ENCODE measurements at places on chromosomes 13 and 19.
A peak's percentile ranks its signal among the peaks of the same experiment; 100 is the strongest.

DNA sequence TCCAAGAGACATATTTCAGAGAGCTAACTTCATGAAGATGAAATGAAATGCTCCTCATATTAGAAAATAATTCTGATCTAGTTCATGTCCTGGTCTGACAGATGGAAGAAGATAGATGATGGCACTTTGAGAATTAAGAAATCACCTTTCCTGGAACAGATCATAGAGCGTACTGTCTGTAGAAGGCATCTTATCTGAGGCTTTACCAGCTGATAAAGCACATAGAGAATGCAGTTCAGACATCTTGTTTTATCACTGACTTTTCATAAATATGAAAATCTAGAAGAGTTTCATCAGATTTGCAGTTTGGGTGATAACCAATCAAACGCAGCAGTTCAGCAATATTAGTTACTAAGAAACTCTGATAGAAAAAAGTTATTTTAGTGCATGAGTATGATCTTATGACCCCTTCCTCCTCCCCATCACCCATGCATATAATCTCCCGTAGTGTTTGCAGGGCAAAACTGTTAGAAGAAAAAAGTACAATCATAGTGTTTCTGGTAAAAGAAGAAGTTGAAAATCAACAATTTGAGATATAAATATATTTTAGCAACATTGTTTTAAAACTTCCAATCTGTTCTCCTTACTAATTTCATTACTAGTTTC lies 585.2 kb downstream of the PCDH9 start:
- no peak for DNase-seq

GRCh38 chr19:57558525-57558924 lies 1.1 kb downstream of the ZNF550 start:
- no peak for DNase-seq

- DNase-seq = no peak
Measured at GRCh38 chr13:45063261-45063860, 56.9 kb upstream of the GTF2F2 start.

DNA sequence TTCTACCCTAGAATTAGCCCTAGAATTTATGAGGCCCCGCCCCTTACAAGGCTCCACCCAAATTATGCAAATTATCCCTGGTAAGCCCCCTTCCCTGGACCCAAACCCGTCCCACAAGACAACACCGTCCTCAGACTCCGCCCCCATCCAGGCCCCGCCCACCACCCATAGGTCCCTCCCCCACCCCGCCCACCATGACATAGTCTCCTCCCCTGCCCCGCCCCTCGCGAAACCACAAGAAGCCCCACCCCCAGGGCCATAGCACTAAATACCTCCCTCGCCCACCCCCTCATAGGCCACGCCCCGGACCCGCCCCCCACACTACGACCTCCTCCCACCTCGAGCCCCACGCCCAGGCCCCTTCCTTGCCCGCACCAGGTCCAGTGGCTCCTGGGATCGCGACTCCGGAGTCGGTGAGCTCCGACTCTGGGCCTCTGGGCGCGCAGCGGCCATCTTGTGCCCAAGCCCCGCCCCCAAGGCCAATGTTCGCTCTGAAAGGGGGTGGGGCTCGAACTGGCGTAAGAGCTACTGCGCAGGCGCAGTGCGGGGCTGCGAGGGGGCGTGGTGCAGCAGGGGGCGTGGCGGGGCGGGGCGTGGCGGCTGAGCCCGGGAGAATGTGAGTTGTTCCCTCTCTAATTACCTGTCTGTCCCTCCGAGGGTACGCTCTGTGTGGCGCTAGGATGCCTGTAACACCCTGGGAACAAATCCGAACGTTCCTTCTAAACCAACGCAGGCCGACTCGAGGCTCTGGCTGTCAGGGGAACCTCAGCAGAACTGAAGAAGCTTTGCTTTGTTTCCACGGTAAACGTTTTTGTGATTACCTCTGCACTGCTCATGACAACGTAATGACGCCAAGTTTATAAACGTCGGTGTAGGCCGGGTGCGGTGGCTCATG lies at the start of gene ZNF784:
Gene ZNF784, minus strand, starts transcription at position 458 of the 895 bp plus-strand sequence. Its CDS starts 5 bp downstream, at position 453.
- DNase-seq = peak; percentile 87

- DNase-seq = no peak
Measured at GRCh38 chr13:32905864-32906180, 110.4 kb upstream of the KL start.

GRCh38 chr13:75258159-75258782 lies 223.7 kb downstream of the TBC1D4 start:
- no peak for DNase-seq

DNA sequence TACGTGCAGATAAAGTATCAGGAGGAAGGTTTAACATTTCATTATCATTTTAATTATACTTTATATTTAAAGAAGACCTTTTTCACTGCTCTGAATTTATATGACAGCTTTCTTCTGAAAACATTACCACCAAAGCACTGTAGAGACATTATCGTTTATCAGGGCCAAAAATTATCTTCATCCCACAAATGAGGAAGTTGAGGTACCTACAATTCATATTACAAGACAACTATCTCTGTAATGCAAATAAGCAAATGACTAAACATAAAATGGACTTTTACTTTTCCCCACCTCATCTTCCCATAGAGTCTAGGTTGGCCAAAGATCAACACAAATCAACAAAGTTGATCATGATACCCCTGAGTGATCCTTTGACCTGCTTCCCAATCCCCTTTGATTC lies 30.9 kb upstream of the SMAD9 start:
- DNase-seq = no peak

DNA sequence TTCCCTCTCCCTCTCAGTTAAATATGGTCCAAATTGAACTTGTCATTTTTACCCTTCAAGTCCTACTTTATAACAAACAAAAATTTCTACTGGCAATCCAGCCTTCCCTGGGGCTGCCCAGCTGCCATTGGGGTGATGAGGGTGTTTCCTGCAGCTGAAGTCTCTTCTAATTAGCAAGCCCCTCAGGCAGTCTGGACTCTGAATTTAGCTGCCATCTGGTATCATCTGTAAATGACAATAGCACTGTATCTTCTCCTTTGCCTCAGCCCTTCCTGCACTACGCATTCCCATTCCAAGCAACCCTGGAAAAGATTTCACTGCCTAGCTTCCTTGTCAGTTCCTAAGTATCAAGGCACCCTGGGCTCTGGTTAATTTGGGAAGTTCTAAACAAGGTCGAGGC lies 331.1 kb upstream of the KLF12 start:
- DNase-seq = no peak

DNA sequence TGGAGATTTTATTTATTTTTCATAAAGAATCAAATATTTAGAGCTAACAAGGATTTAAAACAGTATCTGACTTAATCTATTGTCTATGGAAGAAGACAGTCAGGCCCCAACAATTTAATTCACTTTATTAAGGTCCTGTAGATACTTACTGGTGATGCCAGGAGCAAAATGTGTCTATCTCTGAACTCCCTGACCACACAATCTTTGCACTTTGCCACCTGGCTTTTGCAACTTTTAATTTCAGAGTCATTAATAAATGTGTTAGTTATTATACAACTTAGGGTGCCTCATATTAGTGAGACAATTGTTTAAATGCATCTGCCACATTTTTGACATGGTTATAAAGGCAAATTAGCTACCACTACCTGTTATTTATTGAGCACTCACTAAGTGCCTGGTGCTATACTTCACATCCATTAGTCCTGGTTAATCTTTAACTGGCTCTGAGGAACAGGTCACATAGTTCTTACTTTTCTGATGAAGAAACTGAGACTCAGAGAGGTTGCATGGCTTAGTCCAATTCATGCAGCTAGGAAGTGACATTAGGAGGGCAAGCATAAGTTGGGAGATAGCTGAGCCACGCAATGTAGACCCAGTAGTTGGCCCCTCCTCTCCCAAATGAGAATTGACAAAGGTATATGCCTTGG lies 297.9 kb downstream of the DCT start:
- DNase-seq = no peak

DNA sequence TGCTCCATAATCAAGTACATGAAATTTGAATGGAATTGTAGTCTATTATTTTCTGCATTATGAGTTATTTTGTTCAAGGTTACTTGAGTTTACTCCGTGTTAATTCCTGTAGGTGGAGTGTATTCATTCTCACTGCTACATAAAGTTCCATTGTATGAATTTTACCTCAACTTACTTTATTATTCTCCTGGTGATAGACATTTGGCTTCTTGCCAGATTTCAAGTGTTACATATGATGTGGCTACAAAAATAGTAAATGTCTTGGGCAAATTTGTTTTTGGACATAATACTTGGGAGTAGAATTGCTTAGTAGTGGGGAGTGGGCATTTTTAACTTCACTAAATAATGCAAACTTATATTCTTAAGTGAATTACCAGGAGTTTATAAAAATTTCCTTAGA lies 328.9 kb downstream of the SHISA2 start:
- DNase-seq = no peak

DNA sequence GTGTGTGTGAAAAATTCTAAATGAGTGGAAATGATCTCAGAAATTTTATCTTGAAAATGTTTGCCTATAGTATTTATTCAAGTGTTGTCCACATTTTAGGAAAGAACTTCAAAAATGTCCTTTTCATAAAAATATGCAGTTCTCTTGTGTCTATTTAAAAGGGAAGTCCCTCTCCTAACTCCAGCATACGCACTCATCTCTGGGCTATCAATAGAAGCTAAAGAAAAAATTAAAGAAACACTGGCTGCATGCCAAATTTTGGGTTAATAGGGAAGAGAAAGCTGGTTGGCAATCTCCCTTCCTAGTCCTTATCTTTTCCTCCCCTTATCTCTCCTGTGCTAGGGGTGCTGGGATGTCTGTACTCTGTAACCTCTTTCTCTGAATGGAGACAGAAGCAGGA lies 313.3 kb downstream of the ENOX1 start:
- no peak for DNase-seq

GRCh38 chr19:517721-518597 lies 10.7 kb downstream of the TPGS1 start:
- no peak for DNase-seq

DNA sequence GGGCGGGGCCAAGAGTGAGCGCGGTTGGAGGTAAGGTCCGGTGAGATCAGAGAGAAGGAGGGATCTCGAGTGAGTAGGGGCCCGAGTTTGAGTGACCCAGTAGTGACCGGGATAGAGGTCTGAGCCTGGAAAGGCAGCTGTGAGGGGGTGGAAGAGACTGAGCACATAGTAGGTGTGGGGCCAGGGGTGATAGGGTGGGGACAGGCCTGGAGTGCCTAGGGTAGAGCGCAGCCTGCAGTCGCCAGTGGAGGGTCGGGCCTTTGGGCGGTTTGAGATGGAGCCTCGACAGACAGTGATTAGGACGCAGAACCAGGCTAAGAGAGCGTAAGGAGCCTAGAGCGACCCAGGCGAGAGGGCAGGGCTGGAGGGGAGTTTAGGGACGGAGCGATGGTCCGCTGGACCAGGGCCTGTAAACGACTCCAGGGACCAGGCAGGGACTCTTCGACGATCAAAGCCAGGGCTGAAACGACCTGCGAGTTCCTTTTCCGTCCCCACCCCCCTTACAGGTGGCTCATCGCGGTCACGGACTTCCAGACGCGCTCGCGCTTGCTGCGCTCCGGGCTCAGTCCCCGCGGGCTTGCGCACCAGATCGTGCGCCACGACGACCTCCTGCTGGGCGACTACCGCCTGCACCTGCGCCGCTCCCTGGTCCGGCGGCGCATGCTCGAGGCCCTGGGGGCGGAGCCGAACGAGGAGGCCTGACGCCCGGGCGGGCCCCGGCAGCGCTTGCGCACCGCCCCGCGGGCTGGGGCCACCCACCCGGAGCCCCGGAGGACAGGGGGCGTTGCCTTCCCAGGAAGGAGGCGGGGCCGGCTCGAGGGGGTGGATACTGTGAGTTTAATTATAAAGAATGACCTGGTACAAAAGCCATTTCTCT lies 9.4 kb downstream of the C19orf81 start:
- DNase-seq = no peak

- DNase-seq = peak; percentile 38
Measured at GRCh38 chr19:17719730-17720400, 585 bp downstream of the MAP1S start.

DNA sequence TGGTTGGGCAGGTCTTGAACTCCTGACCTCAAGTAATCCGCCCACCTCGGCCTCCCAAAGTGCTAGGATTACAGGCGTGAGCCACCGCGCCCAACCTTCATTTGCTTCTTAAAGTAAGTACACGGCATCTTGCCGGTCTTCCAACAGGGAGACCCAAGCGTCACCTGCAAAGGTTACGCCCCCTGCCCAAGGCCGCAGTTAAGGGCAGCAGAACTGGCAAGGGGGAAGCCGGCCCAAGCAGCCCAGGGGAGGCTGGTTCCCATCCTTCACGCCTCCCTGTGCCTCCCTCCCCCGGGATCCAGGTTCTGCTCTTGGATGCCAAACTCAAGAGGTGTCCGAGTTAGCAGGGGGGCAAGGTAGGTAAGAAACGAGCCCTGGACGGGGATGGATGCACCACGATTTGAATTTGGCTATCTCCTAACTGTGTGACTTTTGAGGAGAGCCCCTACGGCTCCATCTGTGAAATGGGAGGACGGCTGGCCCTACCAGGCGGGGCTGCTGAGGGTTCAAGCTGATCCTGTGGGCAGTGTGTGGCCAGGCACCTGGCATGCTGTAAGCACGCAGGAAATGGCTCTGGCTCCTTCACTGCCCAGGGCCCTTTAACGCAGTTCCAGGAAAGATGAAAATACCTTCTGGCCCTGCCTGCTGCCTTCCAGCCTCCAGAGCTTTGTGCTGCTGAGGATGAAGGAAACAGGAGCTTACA lies 9.0 kb downstream of the RFX1 start:
- no peak for DNase-seq

- no peak for DNase-seq
Measured at GRCh38 chr13:29434217-29434945, 161.1 kb downstream of the SLC7A1 start.

DNA sequence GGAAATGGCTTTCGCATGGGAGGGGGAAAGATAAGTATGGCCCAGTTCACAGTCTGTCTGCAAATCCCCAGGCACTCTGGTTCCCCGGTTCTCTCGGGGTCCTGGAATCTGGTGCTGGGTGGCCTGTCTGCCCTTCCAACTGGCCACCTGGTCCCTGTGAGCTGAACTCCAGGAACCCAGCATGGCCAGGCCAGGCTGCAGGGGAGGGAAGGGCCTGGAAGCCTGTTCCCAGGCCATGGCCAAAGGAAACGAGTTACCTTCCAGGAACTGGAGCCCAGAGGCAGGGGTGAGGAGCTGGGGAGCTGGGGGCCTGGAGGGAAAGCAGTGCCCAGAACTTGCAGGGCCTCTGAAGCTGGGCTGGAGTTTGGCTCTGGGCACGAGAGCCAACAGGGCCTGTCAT lies 19.1 kb upstream of the PNMA8C start:
- DNase-seq = no peak

DNA sequence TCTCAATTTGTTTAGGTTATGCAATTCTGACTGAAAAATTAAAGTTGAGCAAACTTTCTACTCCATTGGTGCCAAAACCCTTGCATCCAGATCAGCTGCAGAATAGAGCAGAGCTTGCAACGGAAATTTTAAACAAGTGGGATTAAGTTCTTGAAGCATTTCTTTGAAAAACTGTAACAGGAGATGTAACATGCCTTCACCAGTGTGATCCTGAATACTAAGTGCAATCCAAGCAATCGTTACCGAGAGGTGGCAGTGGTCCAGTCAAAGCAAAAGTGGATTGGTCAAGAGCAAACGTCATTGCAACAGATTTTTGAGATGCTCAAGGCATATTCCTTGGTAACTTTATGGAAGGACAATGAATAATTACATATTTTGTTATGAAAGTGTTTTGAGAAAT lies 841.1 kb upstream of the SLITRK5 start:
- DNase-seq = no peak

GRCh38 chr13:106151056-106151699 lies 384.3 kb downstream of the EFNB2 start:
- DNase-seq = no peak

GRCh38 chr19:6087074-6087571 lies 23.2 kb downstream of the RFX2 start:
- DNase-seq = peak; percentile 9

- DNase-seq = peak; percentile 61
Measured at GRCh38 chr19:44025217-44025936, at the start of gene ZNF222. ZNF222 (plus strand) TSS chr19:44025379; CDS start chr19:44025437, 58 bp downstream.

Data from NCI-H774 (cell line).